Kidney epithelial cell (primary cell): ENCODE measurements at places on chromosomes 2 and 18.

DNA sequence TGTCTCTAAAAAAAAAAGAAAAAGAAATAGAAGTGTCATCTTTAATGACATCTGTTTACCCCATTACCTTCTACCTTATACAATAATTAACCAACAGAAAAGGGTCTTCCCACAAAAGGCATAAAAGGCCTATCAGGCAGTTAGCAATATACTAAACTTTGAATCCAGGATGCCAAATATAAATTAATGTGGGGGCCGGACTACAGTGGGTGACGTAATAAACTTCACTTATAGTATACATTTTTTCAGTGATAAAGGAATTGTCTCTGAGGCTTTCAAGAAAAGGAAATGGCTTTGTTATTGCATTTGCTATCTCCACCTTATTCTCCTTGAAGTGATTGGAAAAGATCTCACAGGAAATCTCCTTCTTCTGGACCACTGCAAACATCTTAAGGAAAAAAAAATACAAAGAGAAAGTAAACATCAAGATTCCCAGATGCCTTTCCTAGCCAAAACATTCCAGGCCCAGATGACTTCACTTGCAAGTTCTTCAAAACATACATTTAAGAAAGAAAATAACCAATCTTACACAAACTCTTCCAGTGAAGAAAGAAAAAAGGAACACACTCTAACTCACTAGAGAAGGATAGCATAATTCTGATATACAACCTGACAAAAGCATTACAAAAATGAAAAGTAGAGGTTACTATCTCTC, 126.2 kb upstream of the CAB39 start:
- DNase-seq: no peak

DNA sequence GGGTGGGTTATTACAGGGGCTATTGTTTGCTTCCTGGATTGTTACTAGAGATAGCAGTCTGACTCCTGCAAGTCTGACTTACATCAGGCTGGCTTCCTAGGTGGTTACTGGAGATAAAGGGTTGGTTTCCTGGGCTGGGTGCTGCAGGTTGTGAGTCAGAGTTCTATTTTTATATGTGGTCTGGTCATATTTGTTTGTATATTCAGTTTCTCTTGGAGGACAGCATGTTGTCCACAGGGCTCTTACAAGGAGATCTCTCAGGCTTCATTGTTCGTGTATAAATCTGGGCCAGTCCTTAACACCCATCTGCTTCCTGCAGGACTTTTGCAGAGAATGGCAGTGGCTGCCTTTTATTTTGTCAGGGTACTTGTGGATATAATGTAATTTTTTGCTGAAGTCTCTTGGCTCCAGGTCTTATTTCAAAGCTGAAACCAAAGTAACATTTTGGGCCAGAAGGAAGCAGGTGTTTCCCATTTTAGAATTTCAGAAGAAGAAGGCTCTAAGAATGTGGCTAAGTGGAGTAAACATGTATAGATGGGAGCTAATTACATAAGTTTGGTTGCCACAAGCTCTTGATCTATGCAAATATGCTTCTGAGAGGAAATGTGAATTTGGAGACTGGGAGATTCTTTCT, 65.9 kb upstream of the SLC16A14 start:
- DNase-seq: no peak

DNA sequence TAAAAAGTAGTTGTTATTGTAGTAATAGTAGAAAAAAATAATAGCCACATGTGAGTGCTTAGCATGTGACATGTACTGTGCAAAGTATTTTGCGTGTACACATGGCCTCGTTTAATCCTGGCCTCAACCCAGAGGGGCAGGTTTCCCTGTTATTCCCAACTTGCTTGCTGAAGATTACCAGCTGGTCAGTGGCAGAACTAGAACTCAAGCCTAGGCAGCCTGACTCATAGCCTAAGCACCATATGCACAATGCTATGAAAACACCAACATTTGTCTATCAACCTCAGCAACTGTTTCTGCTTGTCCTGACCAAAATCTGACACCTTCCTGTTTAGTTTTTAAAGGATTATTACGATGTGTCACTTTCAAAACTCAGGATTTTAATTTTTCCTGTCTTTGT, 234.9 kb upstream of the SMAD7 start:
- no peak for DNase-seq

DNA sequence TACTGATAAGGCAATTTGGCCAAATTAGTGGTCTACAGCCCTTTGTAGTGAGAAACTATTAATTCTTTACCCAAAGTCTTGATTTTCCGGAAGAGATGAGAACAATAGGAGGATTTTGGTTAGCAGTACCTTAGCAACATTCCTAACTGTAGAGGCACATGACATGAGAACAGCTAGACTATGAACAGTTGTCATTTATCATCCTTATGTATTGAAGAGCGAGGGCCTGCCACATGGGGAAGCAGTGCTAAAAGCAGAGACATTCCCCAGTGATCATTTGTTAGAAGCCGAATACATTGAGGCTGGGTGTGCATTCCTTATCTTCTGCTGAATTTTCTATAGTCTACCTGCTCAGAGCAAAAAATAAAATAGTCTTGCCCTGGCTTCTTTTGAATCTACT, 65.2 kb downstream of the RBBP8 start:
- DNase-seq: no peak

GRCh38 chr2:158603986-158604385, 147.2 kb downstream of the PKP4 start:
- no peak for DNase-seq

- DNase-seq: no peak
These were observed 37.0 kb downstream of the PUM2 start for GRCh38 chr2:20313659-20314058.

DNA sequence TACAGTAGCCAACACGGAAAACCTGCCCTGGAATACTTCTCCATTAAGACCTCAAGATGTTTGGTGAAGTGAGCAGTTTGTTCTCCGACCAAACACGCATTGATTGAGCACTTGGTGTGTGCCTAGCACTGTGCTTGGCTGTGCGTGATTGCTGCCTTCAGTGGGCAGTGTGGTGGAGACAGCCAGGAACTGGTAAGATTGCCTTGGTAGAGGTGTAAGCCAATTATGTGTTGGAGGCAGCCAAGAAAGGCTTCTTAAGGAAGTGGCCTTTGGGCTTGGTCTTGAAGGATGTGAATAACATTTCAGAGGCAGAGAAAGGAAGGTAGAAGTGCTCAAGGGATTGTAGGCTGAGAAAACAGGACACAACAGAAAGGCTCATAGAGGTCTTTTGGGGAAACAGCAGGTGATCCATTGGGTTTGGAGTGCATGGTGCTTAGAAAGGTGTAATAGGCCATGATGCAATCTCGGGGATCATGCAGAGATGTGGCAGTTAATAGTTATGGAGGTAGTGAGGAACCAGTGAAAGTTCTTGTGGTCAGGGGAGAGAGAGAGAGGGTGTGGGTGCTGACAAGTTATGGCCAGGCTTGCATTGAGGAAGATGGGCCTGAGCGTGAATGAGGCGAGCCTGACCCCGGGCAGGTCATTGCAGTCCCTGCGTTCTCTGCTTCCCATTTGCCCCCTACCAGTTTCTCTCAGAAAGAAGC, 6.3 kb downstream of the B3GNT2 start:
- no peak for DNase-seq

DNA sequence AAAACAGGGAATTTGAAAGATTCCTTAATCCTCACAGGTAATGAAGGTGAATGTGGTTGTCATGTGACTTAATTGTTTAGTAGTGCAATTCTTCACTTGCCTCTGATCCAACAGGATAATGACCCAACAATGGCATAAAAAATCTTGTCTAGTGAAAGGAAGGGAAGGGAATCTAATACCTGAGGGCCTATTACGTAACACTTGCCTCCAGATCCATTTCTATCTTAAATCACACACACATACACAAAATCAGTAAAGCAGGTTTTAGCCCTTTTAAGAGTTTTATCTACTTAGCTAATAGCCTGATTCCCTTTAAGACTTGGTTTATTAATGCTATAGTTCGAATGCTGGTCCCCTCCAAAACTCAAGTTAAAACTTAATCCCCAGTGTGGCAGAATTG, 118.6 kb downstream of the TMEM163 start:
- DNase-seq: no peak

DNA sequence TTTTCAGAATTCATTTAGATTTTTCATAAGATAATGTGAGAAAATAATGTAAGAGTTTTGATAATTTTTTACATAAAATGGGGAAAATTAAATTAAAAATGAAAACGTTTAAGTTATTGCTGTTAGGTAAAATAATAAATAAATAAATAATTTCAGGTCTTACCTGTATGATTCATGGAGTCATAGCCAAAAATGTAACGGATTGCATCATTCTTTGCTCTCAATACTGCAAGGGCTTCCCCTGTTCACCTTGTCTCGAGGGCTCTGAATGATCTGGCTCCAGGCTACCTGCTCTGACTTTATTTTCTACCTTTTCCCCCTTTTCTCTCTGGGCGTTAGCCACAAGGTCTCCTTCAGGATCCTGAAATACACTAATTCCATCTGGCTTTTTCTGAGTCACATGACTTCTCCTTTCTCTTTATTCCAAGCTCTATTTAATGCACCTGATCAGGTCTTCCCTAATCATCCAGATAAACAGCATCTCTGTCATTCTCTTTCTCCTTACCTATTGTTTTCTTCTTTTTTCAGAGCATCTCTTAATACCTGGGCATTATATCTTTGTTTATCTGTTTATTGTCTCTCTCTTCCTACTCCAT, 30.0 kb upstream of the CFAP36 start:
- DNase-seq: no peak

GRCh38 chr2:188693111-188693510, 281.1 kb upstream of the COL3A1 start:
- no peak for DNase-seq

GRCh38 chr2:187495324-187495723, 47.3 kb upstream of the CALCRL start:
- DNase-seq: no peak

DNA sequence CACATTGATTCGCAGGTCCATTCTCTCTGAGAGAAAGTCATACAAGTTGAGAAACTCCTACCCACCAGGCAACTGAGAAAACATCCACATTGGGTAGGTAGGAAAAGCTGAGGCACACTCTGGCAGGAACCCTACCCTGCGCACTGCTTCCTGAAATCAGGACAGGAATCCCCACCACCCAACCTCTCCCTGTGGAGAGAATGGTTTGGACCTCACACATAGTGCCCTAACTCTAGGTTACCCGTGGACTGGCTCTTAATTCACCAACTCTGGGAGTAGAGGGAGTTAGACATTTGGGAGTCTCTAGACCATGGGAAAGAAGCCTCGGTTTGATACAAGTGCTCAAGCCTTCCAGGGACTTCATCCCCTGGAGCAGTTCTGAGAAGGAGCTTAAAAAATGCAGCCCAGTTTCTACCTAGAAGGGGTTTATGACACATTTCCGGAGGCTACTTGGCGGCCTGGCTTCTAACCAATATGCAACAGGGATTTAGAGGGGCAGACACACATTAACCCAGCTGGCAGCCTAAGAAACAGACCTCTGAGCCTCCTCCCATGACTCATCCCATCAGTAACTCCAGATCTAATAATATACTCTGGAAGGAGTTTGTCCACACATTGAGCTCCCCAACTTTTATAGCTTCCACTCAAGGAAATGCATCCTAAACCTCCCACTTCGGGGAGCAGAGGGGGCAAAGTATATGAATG, 136.7 kb downstream of the EML6 start:
- DNase-seq: peak; percentile 81

DNA sequence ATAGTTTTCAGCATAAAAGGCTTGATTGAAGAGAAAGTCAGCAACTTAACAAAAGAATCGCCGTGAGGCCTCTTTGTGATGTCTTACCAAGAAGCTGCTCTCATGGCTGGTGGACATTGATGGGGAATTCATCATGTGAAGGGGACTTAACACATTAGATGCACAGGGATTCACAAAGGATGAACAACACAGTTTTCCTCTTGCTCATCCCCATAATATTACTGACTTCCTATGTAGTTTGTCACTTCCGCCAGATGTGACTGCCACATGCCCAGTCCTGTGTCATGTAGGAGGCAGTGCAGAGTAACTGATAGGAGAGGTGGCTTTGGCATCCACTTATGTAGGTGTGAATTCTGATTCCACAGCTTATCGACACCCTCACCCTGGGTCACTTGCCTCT, 232.6 kb upstream of the LYPD1 start:
- no peak for DNase-seq

DNA sequence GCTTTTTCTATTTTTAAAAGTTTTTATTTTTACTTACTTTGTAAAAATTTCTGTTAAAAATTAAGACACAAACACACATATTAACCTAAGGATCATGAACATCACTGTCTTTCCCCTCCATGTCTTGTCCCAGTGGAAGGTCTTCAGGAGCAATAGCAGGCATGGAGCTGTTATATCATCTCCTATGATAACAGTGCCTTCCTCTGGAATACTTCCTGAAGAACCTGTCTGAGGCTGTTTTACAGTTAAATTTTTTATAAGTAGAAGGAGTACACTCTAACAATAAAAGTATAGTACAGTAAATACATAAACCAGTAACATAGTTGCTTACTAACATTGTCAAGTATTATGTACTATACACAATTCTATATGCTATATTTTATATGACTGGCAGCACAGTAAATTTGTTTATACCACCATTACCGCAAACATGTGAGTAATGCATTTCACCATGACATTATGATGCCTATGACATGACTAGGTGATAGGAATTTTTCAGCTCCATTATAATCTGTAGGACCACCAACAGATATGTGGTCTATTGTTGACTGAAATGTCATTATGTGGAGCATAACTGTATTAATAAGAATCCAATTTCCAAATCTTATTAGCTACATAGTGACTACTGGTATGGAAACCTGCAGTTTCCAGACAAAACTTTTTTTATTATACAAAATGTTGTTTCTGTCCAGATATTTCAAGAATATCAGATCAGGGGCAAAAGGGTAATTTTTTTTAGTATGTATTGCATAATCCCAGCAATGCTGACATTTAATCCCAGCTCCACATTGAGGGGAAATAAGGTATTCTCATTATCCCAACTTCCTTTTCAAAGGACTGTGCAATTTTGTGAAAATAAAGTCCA, 337.2 kb upstream of the SLC39A10 start:
- no peak for DNase-seq

DNA sequence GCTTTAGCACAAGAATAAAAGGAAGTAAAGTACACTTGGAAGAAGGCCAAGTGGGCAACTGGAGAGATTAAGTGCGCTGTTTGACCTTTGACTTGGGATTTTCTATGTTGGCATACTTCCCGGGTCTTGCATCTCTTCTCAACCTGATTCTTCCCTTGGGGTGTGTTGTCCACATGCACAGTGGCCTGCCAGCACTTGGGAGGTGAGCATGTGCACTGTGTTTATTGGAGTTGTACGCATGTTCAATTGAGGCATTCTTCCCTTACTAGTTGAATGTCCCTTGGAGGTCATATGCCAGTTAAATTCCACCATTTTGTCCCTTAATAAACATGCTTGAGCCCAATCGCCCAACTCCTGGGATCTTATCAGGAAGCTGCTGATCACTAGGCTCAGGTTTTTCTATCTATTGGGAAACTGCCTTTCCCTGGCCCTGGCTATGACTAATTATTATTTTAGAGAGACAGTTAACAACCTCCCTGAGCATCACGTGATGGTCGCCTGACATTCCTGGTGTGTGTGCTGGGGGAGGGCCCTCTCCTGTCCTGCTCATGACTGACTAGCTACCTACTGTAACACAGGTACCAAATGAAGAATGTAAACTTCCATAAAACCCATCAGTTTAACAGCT, 62.5 kb upstream of the RAPGEF4 start:
- DNase-seq: peak; percentile 38

- no peak for DNase-seq
These were observed 236.6 kb upstream of the NOL4 start for GRCh38 chr18:34461266-34461665.
